ENCODE measurements at places on chromosomes 6 and 20. TPM values are rescaled to one million over a fixed set of nuclear protein-coding genes. Genes with fewer than 3 reads are reported as not detected.
A peak's percentile ranks its signal among the peaks of the same experiment; 100 is the strongest.

The TCF15 gene
- total RNA-seq, result 13.1 TPM

DNA sequence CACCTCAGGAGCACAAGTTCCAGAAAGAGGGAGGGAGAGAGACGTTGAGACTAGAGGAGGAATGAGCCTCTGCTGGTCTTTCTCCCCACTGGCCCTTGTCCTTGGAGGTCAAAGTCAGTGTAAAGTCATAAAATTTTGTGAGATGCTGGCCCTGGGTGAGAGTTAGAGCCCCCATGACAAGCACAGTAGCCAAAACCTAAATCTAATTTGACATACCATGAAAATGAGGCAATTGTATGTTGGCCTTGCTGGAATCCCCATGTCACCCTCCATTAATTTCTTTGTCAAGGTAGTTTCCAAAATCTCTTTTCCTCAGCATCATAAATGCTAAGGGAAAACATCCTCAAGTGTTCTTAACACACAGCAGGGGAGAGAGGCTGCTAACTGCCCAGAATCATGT, 17.6 kb upstream of the NEDD9 start:
- DNase-seq, result no peak

DNA sequence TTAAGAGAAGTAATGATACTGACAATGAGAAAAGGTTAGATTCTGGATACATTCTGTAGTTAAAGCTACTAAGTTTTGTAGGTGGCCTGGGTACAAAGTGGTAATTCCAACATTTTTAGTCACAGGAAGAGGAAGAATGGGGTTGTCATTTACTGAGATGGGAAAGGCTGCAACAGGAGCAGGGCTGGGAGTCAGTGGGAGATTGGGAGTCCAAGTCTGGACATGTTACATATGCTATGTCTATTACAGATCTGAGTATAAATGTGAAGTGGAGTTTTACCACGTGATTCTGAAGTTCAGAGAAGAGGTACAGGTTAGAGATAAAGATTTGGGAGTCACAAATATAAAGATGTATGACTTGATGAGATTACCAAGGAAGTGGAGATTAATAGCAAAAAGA, 116.2 kb downstream of the RWDD2A start:
- DNase-seq, result no peak

DNA sequence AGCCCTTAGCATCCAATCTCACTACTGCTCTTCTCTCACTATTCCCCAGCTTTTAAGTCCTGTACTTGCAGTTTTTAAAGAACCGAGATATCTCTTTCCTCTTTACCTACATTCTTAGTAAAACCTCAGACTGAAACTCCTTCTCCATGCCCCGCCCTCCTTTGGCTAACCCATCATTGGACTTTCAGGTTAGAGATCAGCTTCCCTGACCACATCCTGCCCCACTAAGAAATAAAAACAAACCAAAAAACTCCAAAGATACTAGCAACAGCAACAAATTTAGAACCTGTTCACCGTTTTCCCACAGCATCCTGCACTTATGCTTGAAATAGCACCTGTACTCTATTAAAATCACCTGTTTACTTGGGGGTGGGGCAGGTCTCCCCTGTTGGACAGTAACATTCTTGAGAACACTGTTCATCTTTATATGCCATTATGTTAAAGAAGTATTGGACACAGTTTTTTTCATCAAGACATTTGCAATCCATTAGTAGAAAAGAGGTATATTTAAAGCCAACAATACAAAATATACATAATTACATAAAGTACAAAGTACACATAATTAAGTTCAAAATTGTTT, 16.3 kb upstream of the SMAP1 start:
- DNase-seq, result no peak

- DNase-seq, result peak; percentile 77
Observed at GRCh38 chr20:6767536-6768227, at the start of gene BMP2. BMP2 (plus strand) TSS chr20:6767686; CDS start chr20:6770127, 2,441 bp downstream.

GRCh38 chr6:164427728-164428402, 881.5 kb downstream of the C6orf118 start:
- no peak for DNase-seq

DNA sequence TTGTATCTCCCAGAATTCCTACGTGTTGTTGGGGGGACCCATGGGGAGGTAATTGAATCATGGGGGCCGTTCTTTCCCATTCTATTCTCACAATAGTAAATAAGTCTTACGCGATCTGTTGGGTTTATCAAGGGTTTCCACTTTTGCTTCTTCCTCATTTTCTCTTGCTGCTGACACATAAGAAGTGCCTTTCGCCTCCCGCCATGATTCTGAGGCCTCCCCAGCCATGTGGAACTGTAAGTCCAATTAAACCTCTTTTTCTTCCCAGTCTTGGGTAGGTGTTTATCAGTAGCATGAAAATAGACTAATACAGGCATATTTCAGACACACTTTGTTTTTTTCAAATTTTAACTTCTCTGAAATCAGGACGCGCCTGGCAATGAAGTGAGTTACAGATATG, 14.4 kb upstream of the PGK2 start:
- no peak for DNase-seq

DNA sequence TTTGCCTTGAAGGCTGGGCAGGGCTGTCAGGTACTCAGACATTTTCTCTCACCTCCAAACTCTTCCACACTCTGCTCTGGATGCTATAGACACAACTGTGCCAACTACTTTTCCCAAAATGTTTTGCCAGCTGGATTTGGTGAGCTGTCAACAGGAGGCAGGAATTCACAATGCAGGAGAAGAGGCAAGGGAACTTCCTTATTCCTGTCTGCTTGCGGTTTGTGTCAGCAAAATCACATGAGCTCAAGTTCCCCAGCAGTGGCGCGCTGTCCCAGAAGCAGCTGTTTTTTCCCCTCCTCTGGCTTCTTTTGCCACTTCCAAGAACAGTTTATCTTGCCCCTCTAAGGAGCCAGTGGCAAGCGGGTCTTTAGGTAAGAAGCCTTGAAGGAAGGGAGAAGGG, 608.2 kb downstream of the PRKN start:
- no peak for DNase-seq

The BPIFB6 gene
- not detected for total RNA-seq

GRCh38 chr6:162817196-162817595, 89.4 kb downstream of the PACRG start:
- DNase-seq, result no peak

GRCh38 chr20:33991502-33991901, 2.2 kb upstream of the RALY start:
- no peak for DNase-seq

- no peak for DNase-seq
Observed at GRCh38 chr20:11686820-11687543, 230.7 kb upstream of the BTBD3 start.

The GNMT gene
- total RNA-seq, result 0.97 TPM

The C20orf141 gene
- total RNA-seq, result not detected

The CST2 gene
- not detected for total RNA-seq

GRCh38 chr6:83838727-83839126, 14.4 kb upstream of the RIPPLY2 start:
- DNase-seq, result no peak

GRCh38 chr6:52020945-52021570, 66.4 kb downstream of the PKHD1 start:
- no peak for DNase-seq

Measured in Right ventricle myocardium inferior (tissue), 1 donor.